Panc1 (cell line): ENCODE measurements at places on chromosomes 16 and 17.

DNA sequence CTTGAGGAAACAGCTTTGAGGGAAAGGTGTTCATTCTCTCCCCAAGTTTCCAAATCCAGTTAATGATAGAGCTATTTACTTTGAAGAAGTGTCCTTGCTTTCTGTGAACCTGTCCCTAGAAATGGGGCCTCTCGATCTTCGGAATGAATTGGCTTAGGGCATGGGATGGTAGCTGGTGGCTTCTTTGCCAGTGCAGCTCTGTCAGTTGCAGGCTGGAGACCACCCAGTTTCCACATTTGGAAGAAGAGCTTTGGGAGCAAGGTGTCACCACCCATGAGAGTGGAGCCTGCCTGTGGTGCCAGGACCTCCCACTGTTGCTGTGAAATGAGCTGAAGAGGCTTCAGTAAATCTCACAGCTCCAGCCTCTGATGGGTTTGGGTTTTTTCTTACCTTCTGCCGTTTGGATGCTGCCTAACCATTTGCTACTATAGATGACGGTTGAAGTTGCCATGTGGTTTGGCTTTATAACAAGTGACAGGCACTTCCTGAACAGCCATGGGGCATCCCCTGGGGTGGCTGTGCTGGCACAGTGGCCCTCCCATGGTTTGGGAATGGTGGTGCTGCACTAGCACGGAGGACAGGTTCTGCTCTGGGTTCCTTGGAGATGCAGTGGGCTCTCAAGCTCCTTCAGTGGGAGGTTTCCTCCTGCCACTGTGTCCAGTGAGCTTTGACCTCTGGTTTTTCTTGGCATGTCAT lies 19.5 kb upstream of the SLC5A10 start:
- DNase-seq = no peak

DNA sequence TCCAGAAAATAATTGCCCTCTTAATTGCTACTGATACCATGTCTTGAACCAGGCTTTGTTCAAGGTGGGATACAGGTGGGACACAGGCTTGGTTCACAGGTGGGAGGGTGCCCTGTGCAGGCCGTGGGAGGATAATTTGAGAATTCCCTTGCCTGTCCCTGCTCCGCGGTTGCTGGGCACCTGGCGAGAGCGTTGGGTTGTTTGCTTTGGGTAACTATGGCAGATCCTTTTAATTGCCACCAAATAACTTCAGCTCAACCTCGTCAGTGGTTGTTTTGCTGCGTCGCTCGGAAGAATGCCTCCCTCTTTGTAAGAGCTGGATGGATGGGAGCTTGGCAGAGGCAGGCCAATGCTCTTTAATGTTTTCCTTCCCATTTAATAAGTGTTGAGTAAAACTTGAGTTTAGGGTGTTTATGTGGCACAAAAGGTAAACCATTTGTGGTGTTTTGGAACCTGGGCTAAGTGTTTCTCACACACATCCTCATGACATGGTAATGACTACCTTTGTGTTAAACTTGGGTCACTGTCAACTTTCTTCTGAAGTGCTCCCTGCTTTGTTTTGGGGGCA lies 202.5 kb downstream of the MSI2 start:
- no peak for DNase-seq

DNA sequence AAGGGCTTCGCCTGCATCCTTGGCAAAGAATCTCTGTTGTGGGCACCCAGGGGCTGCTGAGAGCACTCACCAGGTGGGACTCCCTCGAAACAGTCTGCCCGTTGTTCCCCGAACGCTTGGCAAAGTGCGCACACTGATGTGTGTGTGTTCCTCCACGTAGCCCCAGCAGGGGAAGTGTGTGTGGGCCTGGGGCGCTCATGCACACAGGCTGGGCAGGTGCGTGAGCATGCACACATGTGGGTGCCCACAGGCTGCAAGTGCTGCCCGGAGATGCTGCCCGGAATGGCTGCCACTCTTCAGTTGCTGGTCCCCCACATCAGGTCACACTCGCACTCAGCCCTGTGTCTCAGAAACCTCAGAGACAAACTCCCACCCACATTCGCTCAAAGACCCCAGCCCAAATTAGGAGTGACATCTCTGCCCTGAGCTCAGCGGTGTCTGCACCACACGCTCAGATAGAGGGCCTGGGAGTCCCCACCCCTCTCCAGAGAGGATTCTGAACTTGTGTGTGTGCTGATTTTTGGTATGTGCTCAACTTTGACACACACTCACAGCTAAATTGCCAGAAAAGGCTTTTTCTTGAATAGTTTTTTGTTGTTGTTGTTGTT lies 119.4 kb downstream of the MGAT5B start:
- no peak for DNase-seq

DNA sequence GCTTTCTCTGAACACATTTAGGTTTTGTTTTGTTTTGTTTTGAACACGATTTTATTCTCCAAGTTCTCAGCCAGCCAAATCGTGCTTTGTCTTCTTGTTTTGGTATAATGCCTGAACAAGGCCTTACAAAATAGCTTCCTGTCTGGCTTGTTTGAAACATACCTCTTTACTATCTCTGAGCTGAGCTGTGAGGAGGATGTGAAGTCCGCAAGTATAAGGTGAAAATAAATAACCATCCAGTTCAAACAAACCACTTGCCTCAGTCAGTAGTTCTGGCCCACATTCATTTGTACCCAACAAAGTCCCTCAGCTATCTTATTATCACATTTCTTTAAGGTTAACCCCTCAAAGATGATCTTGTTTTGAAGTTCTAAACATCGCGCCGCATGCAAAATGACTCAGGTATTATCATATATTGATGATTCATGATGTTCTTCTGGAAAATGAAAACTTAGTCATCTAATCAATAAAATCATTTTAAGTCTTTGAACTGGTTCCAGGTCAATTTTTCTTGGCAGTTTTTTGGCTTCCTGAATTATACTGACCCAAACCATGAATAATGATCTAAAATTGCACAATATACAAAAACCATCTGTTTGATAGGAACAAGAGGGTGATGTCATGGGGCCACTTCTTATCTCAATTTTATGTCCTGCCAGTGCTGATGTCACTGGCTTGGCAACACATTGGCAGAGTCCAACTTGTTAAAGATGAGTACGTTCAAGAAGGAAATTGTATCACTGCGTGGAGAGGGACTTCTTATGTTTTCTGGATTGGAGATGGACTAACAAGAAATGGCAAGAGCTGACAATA lies 694.3 kb downstream of the KCNJ2 start:
- DNase-seq = no peak

- DNase-seq = no peak
These were observed 65.2 kb upstream of the ENDOV start for GRCh38 chr17:80349751-80350150.

- DNase-seq = no peak
These were observed 27.4 kb upstream of the RCVRN start for GRCh38 chr17:9932491-9932890.

DNA sequence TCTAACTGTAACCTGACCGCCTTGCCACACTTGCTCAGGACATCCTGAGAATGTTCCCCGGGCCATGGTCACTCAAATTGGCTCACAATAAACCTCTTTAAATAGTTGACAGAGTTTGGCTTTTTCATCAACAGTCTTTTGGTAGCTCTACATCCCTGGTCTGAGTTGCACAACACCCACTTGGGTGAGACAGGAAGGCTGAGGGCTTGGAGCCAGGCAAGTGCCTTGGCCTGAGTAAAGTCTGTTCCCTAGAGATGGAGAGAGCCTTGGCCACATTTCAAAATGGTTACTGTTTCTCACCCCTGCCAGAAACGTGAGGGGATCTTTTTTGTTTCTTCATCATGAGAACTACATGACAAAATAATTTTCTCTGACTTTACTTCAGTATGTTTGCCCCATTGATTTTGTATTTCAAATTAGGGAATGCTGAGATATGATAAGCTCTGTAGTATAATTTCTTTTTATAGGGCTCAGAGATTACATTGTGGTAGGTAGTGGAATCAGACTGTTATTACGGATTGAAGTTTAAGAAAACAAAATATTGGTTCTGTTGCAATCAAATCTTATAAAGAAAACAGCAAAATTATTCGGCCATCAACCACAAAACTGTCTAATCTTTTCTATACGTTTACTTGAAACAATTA lies 53.9 kb upstream of the NETO2 start:
- DNase-seq = no peak

DNA sequence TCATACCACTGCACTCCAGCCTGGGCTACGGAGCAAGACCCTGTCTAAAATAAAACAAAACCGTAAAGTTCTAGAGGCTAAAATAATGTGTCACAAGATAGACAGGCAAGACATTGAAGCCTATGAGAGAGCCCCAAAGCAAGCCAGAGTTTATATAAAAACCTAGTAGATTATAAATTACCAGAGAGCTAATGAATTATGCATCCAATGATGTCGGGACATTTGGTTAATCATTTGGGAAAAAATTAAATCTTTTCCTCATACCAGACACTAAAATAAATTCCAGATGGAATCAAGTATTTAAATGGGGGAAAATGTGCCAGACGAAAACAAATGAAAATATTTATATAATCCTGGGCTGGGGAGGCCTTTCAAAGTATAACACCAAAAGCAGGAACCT lies 24.2 kb downstream of the CCDC40 start:
- DNase-seq = no peak

DNA sequence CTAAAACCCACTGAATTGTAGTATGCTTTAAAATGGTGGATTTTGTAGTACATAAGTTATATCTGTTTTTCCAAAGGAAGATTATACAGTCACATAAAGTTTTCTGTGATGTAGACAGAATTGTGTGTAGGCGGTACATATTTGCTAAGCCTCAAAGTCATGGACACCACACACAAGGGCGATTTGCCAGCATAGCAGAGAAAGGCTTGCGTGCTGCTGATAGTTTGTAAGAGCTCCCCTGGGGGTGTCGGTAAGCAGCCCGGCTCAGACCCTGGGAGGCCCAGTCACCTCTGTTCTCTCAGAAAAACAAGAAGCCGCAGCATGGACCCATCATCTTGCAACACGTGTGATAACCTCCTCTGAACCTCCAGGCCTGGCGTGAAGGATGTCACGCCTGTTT lies 38.3 kb upstream of the AKTIP start:
- no peak for DNase-seq

DNA sequence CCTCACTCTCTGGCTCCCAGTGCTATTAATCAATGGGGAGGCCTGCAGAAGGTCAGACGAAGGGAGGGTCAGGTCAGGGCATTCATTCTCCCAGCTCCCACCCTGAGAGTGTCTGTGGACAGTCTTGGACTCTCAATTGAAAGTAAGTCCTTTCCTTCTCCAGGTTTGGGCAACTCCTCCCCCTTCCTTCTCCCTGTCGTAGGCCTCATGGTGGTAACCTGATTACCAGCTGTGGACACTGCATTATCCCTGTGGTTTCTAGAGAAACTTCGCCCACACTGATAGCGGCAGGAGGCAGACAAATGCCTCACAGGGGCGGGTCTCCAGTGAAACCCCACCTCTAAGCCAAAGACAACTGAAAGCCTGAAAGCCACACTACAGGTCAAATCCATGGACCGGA lies 57.7 kb upstream of the SLC25A19 start:
- DNase-seq = no peak

DNA sequence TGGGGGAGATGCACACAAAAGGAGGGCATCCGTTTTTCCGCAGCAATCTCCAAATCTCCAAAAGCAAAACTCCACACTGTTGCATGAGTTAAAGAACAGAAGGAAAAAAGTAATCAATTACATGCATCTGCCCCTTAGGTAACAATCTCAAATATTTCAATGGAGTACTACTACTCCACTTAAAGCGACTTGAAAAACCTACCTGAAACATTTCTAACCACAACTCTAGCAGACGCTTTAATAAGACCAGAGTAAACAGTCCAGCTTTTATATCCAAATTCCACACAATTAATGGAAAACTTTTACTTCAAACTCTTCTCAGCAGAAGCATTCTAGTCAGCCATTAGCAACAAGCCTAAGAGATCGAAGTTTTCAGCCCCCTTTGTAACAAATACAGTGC lies 29.9 kb downstream of the AP1G1 start:
- DNase-seq = no peak

GRCh38 chr17:57657211-57657610 lies 87.9 kb downstream of the CCDC182 start:
- DNase-seq = no peak

GRCh38 chr17:3683054-3683511 lies 12.9 kb downstream of the P2RX5 start:
- peak; percentile 60 for DNase-seq

GRCh38 chr17:29458066-29458465 lies 67.9 kb downstream of the TAOK1 start:
- no peak for DNase-seq

- no peak for DNase-seq
These were observed 25.1 kb upstream of the SUPT4H1 start for GRCh38 chr17:58377093-58377601.

GRCh38 chr16:57413733-57414132 lies 9.2 kb downstream of the CCL17 start:
- DNase-seq = no peak
